ENCODE measurements at places on chromosomes 11 and 22.

DNA sequence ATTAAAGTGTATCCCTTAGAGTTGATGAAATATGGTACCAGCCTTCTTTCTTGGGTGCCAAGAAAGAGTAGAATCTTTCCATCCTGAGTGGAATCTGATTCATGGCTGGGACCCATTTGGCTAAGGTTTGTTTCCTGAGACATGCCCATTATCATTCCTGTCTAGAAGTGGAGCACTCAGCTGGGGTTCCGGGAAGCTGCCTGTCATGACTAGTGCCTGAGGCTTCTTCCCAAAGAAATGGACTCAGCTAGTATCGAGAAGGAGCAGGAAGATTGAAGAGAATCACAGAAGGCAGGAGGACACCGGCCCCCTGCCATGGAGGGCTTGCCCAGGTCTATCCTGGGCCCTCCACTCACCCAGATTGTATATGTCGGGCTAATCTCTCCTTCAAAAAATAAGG is 57.6 kb downstream of the KREMEN1 start:
- no peak for DNase-seq

DNA sequence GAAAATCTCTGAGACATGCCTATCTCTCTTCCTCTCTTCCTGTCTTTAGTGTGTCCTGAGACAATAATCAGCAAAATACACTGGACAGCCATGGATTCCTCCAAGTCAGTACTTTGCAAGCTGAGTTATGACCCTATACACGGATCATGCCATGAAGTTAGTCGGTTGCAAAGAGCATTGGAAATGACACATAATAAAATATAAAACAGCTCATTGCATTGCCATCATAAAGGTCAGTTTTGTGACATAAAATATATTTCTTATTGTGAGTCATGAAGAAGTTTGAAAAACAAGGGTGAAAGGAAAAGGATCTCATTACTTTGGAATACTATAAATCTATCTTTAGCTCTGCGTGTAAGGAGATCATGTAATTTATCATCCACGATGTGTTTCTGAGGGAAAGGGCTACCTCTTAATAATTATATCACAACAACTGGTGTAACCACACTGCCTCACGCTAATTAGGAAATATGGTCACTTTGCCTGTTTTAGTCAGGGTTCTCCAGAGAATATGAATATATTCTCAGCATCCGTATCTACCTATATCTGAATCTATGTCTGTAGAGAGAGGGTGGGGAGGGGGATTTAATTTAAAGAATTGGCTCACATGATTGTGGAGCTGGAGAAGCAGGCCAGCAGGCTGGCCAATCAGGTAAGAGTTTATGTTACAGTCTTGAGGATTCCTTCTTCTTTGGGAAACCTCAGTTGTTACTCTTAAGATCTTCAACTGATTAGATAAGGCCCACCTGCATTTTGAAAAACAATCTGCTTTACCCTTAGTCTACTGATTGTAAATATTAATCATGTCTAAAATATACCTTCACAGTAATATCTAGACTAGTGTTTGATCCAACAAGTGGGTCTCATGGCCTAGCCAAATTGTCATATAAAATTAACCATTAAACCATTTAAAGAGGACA is 198.8 kb downstream of the FAT3 start:
- no peak for DNase-seq

- no peak for DNase-seq
These were observed 388.1 kb upstream of the CCDC90B start for GRCh38 chr11:83674102-83674896.

GRCh38 chr11:84608837-84609196 is 1018.3 kb downstream of the DLG2 start:
- no peak for DNase-seq

DNA sequence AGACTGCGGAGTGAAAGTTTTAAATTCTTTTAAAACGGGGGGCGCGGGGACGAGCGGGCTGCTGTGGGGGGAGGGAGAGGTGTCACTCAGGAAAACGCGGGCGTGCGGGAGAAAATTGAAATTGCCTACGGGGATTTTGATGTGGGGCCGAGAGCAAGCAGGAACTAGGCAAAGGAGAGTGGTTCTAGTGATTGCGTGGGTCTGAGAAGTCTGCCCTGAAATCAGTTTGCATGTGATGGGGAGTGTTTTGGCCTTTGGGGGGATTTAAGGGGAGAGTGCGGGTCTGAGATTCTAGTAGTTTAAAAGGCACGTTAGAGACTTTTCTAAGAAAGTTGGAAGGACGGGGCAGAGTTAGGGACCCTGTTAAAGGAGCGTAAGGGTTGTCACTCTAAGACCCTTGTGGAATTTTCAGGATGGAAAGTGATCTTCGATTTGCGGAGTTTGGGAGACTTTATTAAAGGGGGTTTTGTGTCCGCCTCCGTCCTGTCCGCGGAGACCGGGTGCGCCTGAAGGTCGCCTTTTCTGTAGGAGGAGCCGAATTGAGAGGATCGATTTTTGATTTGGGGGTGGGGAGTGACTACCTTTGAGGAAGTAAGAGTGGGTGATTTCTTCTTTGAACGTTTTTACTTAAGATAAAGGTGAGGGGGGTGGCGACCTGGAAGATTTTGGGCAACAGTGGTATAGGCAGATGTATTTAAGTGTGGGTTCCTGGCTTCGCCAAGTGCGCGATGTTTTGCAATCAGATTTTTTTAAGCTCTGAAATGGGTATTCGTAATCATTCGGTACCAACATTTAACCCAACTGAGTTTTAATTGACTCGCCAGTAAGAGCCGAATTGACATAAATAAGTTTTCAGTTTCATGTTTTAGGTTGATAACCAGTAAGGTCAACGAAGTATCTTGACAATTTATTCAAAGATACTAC is 1.1 kb downstream of the EED start:
- no peak for DNase-seq

DNA sequence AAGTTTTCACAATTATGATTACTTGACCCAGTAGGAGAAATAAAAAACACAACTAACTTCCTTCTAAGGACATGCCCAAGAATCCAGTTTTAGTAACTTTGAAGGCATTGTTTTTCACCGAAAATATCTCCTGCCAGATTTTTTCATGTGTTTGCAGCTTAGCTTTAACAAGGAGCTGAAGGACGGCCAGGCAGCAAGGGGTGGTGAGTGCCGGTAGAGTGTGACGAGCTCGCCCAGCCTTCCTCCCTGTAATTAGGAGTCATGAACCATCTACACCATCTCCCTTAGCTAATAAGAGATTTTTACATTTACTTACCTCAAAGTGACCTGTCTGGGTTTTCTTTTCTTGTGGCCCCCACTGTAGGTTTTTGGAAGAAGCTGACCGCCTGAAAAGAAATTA is 72.0 kb downstream of the BMAL1 start:
- no peak for DNase-seq

GRCh38 chr11:104089481-104089880 is 53.0 kb downstream of the DDI1 start:
- DNase-seq: no peak

DNA sequence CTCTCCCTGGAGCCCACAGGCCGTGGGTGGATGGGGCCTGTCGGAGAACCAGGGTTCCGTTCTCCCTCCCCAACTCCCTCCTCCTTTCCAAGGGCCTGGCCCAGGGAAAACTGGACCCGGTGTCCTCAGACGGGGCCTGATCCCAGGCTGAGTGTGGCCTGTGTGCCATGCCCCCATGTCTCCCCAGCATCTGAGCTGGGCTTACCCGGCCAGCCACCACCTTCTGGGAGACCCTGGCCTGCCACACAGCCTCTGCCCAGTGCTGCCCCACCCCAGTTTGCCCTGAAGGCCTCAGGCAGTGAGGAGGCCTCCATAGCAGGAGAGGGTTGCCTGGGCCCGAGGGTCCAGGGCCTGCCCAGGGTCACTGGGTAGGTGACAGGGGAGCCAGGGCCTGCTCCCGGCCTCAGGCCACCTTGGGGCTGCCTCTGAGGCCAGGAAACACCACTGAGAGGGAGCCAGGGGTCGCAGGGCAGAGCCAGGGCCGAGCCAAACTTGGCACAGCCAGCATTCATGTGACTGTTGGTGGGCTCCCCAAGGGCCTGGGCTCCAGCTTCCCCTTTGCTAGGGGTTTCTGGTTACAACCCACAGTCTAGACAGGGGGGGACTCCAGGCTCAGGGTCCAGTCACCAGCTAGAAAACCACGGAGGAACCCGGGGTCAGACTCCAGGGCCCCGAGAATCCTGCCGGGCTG is 590 bp upstream of the IFITM10 start:
- no peak for DNase-seq

- no peak for DNase-seq
These were observed 32.9 kb upstream of the SLN start for GRCh38 chr11:107744736-107745135.

- no peak for DNase-seq
These were observed 41.9 kb downstream of the CSNK2A3 start for GRCh38 chr11:11311169-11311568.

- no peak for DNase-seq
These were observed 23.4 kb upstream of the MPPED1 start for GRCh38 chr22:43388420-43388851.

GRCh38 chr11:9379041-9379440 is 5.4 kb upstream of the IPO7 start:
- DNase-seq: no peak

DNA sequence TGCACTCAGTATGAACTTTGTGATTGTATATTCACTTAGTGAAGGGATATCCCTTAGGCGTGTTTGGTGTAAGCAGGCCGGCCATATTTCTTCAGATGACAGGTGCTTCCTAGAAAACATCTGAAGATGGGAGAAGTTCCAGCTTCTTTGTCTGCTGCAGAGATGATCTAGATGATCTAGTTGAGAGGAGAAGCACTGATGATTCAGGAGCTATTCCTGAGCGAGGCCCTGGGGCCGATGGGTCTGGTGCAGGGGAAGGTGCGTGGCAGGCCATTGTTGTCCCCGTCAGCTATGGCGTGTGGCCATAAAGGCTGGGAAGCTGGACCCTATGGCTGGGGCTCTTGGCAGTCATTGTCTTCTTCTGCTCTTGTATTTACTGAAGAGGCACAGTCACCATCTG is 14.0 kb downstream of the FAM118A start:
- no peak for DNase-seq

GRCh38 chr22:22099833-22100812 is 117.5 kb upstream of the TOP3B start:
- no peak for DNase-seq

DNA sequence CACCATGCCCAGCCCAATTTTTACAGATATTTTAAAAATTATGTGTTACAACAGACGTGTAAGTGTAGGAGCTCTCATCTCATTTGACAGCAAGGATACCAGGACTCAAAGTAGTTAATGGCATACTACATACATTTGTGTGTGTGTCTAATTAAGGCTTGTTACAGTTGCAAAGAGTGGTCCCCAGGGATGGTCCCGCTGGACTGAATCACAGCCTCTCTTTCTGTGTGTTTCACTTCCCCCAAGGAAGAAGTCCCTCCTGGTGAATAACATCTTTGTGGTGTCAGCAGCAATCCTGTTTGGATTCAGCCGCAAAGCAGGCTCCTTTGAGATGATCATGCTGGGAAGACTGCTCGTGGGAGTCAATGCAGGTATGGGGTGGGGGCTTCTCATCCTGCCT is 17.2 kb downstream of the SLC2A11 start:
- DNase-seq: no peak
